ENCODE measurements at places on chromosomes 1 and 21.

GRCh38 chr1:5686195-5686594, 306.0 kb downstream of the NPHP4 start:
- DNase-seq = no peak

DNA sequence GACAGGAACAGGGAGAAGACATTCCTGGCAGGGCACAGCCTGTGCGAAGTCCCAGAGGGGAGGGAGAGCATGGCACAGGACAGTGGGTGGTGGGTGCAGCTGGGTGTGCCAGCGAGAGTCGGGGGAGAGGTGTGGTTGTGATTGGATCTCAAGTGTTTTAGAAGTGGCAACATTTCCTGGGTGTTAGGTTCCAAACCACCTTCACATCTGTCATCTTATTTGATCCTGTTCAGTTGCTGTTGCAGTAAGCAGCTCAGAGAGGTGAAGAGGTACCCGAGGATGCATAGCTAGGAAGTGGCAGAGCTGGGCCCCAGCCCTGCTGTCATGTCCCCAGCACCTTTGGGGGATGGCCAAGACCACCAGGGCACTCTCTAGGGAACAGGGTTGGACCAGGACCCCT, 22.0 kb upstream of the DISP3 start:
- DNase-seq = no peak

- no peak for DNase-seq
Observed at GRCh38 chr1:116498789-116499628, 71.8 kb downstream of the CD58 start.

GRCh38 chr1:40743452-40743851, 40.1 kb upstream of the KCNQ4 start:
- no peak for DNase-seq

DNA sequence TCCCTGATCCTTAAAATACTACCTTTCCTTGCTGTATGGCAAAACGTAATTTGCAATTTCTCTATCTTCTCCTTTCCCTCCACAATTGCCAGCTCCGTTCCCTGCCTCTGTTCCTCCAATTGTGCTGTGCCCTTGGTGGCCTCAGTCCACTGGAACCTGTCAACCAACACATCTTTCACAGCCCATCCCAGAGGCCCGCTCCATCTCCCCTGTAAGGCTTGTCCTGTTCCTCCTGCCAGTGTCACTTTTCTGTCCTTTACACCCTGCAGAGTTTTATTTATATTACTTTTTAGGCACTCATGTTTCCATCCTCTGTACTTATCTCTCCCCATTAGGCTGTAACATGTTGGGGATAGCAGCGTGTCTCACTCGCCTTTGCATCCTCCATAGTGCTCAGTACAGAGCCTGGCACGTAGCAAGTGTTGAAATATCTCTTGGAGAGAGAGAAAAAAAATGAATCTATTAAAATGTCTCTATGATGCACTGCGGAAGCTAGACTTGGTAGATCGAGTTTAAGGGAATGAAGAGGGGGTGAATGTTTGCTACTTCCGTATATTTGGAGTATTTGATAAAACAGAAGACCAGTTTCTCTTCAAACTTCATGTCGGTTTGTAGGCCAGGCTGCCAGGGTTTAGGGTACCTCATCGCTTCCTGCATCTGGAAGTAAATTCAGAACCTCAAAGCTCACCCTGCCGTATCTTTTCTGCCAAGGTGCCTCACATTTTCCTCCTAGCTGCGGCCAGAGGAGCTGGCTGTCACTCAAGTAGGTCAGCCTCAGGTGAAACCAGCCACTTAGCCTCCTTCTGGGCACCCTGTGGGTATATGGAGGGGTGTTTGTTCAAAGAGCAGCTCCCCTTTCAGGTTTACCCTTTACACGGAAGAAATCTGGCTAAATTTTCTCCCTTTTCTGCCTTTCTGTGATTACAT, 303.8 kb downstream of the TM2D1 start:
- no peak for DNase-seq

DNA sequence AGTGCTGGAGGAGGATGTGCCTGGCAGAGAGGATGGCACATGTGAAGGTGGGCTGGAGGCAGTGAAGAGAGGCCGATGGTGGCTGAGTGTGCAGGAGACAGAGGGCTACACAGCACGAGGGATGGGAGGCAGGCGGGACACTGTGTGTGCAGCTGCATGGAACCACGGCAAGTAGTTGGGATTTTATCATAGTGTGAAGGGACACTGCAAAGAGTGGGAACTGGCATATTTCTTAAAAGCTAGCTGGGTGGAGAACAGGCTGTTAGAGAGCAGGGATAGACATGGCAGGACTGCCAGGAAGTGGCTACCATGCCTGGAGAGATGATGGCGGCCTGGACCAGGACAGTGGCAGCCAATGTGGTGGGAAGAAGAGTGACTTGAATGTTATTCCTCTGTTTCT, 102.4 kb upstream of the TLR5 start:
- no peak for DNase-seq

DNA sequence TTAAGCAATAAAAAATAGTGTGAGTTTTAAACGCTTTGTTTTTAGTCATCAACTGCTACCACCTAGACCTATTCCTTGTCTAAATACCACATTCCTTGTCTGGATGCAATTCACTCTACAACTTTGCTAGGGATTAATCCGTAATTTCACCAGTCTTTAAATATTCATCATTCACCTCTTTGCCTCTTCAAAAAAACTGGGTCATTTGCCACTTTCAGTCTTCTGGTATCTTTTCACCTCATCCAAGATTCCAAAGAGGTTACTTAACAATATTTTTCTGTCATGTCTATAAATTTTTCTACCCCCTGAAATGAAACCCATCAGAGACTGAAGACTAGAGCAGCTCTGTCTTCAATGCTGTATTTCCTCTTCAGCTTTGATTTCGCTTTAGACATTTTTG, 9.5 kb downstream of the PALMD start:
- no peak for DNase-seq

- DNase-seq = no peak
Observed at GRCh38 chr1:162635418-162635817, 3.2 kb downstream of the DDR2 start.

DNA sequence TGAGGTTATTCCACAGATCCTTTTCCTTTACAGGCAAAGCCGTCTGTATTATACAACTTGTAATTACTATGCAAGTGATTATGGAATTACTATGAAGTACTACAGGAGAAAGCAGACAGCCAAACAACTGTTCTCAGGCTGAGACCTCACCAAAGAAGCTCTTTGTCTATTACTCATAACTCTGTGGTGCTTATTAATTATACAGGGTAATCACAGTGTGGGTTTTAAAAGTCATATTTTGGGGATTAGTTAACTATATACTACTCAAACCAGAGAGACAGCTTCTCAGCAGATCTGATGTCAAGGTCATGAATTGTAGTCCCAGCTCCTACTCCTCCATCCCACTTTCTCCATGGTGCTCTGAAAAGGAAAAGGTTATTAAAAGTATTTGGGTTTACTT, 49.6 kb downstream of the CTTNBP2NL start:
- no peak for DNase-seq

- no peak for DNase-seq
Observed at GRCh38 chr1:1177452-1178206, 3.9 kb downstream of the TTLL10 start.

DNA sequence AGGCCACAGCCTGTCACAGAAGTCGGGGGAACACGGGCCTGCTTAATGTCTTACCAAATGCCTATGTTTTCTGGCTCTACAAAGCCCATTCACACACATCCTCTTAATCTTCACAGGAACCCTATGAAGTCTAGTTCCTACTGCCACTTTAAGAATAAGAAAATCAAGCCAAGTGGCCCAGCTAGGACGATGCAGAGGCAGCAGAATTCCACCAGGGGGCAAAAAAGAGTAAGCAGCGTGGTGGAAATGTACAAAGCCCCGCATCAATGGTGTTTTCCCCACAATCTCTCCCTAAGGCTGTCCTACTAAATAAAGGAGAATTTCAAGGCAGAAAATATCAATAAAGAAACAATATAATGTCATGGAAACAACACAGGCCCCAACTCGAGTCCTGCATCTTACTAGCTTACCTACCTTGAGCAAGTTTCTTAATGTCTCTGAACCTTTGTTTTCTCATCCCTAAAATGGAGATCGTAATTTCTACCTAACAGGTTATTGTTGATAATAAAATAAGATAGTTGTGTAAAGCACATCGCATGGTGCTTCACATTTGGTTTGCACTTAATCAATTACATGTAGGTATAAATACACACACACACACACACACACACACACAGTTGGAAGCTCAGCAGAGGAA, 21.4 kb downstream of the SEC16B start:
- DNase-seq = no peak

- no peak for DNase-seq
Observed at GRCh38 chr1:151145304-151146071, 943 bp downstream of the SEMA6C start.

DNA sequence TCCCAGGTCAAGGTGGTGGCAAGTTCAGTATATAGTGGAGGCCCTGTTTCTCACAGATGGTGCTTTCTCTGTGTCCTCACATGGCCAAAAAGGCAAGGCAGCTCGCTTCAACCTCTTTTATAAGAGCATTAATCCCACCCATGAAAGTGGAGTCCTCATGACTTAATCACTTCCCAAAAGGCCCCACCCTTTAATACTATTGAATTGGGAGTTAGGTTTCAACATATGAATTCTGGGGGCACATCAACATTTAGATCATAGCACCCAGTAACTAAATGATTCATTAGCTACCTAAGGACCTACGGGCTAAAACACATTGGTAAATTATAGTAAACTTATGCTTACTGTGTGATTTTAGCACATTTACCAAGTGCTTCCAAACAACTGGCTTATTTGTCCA, 317.9 kb downstream of the LTN1 start:
- no peak for DNase-seq

DNA sequence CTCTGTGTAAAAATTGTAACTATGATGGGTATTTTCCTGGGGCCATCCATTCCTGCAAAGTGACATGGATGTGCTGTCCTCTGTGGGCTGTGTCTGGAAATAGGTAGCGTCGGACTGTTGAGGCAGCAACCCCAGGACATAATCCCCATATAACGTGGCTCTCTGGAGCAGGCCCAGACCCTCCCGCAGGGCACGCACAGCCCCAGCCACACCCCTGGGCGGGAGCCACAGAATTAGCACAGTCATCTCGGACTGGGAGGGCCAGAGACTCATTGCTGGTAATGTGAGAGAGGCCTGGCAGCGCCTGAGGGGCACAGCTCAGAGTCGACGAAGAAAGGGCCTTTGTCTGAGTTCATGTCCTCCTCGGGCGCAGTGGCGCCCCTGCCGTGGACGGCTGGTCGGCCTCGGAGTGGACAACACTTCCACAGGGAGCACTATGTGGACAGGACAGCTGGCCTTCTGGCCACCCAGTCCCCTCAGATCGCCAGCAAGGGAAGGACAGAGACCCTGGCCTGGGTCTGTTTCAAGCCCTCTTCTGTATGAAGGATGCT, 20.1 kb downstream of the SIM2 start:
- no peak for DNase-seq

DNA sequence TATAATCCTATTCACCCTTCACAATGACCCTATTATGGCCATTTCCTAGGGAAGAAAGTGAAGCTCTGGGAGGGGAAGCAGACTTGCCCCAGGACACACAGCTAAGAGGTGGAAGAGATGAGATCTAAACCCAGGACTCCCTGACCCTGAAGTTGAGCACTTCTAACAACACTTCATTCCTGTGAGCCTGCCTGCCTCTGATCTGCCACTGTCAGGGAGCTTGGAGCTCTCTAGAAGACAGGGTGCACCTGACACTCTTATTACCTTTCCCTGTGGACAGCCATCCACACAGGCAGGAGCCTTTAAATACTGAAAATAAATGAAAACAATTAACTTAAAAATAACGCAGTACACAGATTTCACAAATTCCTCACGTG, 599 bp downstream of the MKNK1 start:
- DNase-seq = no peak

DNA sequence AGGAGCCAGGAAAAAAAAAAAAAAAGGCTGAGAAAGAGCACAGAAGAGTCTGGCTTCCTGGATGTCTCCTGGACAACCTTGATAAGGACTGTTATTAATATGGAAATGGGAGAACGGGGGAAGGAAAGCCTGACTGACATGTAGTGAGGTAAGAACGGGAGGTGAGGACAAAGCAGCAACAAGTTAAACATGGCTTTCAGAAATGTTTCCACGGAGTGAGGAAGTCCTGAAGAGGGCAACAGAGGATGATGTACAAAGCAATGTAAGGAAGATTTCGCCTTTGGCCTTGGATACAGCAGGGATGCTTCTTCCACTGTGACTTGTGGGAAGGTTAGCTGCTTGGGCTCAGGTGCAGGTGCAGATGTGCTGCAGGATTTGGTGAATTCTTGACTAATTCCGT, 11.9 kb upstream of the NIBAN1 start:
- DNase-seq = no peak

- no peak for DNase-seq
Observed at GRCh38 chr1:26122988-26123973, 11.7 kb downstream of the PDIK1L start.

DNA sequence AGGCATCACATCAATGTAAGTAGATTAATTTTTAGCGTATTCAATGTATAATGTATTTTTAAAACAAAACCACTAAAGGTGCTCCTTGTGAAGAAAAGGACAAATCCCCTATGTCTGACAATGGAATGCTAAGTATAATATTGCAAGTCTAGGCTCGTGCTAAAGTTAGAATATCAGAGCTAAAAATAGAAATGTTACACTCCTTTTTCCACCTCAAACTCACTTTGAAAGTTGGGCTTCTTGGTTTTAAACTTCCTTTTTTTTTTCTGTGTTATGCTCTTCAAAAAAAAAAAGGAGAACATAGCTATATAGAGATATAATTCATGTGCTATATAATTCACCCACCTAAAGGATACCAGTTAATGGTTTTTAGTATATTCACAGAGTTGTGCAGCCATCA, 3.6 kb upstream of the SERBP1 start:
- DNase-seq = no peak

GRCh38 chr21:45090966-45091365, 16.6 kb downstream of the ADARB1 start:
- DNase-seq = no peak

DNA sequence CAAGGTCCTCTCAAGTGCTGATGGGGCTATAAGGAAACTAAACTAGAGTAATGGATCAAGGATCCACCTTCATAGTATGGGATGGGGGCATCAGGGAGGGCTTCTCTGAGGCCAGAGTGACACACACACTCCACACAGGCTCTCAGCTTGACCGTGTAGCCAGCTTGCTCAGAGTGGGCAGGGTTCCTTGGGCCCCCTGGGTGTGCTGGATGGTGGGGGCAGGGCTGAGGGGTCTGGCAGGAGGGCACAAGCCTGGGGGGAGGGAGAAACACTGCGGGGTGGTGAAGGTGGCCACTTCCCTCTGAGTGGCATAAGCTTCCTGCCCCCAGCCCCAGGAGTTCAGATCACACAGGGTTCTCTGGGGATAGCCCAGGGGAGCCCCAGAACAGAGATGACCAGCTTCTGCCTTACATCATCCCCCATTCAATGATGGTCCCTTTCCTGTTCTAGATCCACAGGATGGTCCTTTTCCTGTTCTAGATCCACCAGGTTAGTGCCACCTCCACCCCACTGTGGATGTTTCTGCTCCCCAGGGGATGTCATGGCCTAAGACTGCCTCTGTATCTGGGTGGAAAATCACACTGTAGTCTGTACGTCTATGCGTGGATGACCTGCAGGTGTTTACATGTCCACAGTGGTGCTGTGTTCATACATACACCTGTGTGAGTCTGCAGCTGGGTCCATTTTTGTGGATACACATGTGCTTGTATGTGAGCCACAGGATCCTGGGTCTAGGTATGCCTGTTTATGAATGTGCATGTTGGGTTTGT, 525.0 kb downstream of the PTPRU start:
- no peak for DNase-seq
